Hindlimb muscle (tissue), 1 donor: ENCODE measurements at places on chromosomes 1 and 21. TPM values are rescaled to one million over a fixed set of nuclear protein-coding genes. Genes with fewer than 3 reads are reported as not detected.

REN gene
- polyA plus RNA-seq = not detected

FCAMR gene
- not detected for polyA plus RNA-seq

TMEM59 gene
- 133 TPM for polyA plus RNA-seq

GJA9 gene
- polyA plus RNA-seq = 0.34 TPM

POU3F1 gene
- 0.65 TPM for polyA plus RNA-seq

CSF3R gene
- 3.8 TPM for polyA plus RNA-seq

KRTAP12-2 gene
- not detected for polyA plus RNA-seq

CCT3 gene
- polyA plus RNA-seq = 187 TPM

CFAP107 gene
- polyA plus RNA-seq = 0.09 TPM

CD101 gene
- 7.9 TPM for polyA plus RNA-seq

OXCT2 gene
- polyA plus RNA-seq = 0.37 TPM

ZSCAN20 gene
- 2.8 TPM for polyA plus RNA-seq

MROH9 gene
- 0.09 TPM for polyA plus RNA-seq

IL23R gene
- polyA plus RNA-seq = not detected

FAM131C gene
- not detected for polyA plus RNA-seq

SIPA1L2 gene
- 40.1 TPM for polyA plus RNA-seq

TPTE gene
- not detected for polyA plus RNA-seq

DISP1 gene
- 9.7 TPM for polyA plus RNA-seq

SELP gene
- polyA plus RNA-seq = 0.76 TPM

CD34 gene
- 151 TPM for polyA plus RNA-seq

CENPL gene
- 7.3 TPM for polyA plus RNA-seq

DCST2 gene
- 2.1 TPM for polyA plus RNA-seq

GJB4 gene
- polyA plus RNA-seq = not detected

MEAF6 gene
- 42.2 TPM for polyA plus RNA-seq

GSTM1 gene
- polyA plus RNA-seq = 50.6 TPM

TSTD1 gene
- polyA plus RNA-seq = 30.0 TPM

SERPINC1 gene
- polyA plus RNA-seq = 0.12 TPM

ZNF648 gene
- not detected for polyA plus RNA-seq

DUSP10 gene
- polyA plus RNA-seq = 11.8 TPM

GPR153 gene
- 23.4 TPM for polyA plus RNA-seq

PRR9 gene
- not detected for polyA plus RNA-seq

LINGO4 gene
- 0.40 TPM for polyA plus RNA-seq

MX2 gene
- 2.5 TPM for polyA plus RNA-seq

BARHL2 gene
- polyA plus RNA-seq = not detected

KRTAP10-5 gene
- not detected for polyA plus RNA-seq

GJA4 gene
- 37.1 TPM for polyA plus RNA-seq

RRP1B gene
- polyA plus RNA-seq = 27.9 TPM

C1QB gene
- polyA plus RNA-seq = 30.0 TPM

RAP1GAP gene
- 1.4 TPM for polyA plus RNA-seq

CFHR4 gene
- polyA plus RNA-seq = not detected
